ENCODE measurements at places on chromosomes 3 and 15.

GRCh38 chr15:66955871-66956585, 109.4 kb upstream of the SMAD3 start:
- peak; percentile 90 for DNase-seq

DNA sequence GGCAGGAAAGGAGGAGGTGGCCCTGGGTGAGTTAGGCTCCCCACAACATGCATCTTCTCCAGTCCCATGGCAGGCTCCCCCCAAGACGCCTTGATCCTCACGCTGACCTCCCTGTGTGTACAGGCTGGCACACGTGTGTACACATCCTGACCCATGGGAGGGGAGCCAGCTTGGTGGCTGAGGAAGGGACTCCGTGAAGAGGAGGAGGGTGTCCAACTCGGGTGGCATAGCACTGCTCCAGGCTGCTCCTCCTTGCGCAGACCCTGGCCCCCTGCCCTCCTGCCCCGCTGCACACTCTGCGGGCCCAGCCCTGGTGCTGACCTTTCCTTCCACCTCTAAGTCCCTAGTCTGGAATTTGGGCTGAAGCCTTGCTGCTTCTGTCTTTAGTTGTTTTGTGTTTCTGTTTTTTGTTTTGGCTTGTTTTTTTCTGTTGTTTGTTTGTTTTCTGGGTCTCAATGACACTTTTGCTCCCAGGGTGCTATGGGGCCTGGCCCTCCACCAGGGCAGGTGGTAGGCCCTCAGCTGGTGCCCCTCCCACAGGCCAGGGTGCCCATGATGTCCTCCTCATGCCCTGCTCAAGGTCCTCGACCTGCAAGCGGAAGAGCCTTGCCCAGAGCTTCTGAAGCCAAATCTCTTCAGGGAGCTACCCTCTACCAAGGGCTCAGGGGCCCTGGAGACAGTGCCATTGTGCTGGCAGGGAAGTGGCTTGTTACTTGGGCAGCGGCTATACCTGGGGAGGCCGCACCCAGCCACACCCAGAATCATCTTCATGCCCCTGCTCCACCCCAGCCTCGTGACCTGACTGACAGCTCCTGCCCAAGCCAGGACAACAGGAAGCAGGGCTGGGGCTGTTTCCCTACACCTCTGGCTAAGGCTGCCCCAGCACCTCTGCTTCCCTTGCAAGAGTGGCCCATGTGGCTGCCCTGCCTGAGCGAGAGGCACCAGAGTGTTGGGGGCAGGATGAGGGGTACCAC, 5.1 kb downstream of the EPHB3 start:
- peak; percentile 67 for DNase-seq

DNA sequence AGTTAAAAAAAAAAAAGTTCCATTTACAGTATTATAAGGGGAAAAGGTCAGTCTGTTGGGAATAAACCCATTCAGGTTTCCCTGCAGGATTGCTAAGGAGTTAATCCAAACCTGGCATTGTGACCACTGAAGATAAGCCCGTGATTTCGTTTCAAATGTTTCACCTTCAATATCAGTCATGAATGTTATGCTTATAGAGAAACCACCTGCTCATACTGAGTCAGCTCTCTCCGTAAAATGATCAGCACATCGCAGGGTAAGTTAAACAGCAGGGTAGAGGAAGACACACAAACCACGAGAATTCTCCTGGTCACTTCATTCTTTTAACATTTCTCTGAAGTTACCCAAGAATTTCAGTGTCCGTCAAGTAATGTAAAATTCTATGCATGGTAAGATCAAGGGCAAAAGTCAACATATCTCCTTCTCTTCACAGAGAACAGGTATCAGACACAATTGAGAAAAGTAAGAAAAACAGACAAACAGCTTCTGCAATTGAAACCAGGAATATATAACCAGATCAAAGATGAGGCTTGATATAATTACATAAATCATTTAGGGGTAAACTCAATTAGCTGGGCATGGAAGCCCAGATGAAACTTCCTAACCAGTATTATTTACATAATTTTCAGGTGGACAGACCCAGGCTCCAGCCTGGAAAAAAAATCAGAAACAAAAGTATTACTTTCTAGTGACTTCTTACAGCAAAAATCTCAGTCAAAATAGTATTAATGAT, 67.6 kb upstream of the ARHGEF3 start:
- peak; percentile 70 for DNase-seq

- DNase-seq, result no peak
Measured at GRCh38 chr3:126438186-126438585, 37.5 kb downstream of the ZXDC start.

- peak; percentile 64 for DNase-seq
Measured at GRCh38 chr3:171824824-171825221, 14.5 kb upstream of the PLD1 start.

DNA sequence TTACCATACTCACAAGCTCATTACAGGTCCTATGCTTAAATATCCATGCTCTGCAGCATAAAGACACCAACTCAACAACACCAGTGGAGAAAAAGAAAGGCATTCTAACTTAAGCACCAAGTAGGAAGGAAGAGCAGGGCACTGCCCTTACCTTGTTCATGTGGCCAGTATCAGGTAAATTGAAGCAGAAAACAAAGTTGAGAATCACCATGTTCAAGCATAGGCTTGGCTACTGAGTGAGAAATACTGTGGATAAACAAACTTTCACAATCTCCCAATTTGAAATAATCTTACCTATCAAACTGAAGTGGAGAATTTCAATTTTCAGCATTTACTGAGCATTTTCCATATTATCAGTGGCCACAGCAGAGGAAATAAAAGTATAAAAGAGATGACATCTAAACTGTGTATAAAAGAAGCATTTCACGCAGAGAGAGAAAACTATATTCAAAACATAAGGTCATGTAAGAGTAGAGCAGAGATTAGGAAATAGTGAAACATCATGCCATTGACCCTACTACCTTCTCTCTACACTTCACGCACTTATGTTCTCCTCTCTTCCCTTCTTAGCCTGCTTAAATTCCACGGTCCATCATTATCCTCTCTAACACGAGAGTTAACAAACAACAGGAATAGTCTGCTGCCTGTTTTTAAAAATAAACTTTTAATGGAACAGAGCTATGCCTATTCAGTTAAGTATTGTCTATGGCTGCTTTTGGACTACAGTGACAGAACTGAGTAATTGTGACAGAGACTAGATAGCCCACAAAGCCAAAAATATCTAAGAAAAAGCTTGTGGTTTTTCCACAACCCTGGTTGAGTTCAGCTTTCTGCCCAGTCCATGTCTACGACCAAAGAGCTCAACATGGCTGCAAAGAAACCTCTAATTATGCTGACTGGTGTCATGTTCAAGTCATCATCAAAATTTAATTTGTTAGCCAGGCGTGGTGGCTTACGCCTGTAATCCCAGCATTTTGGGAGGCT, 142.5 kb downstream of the NR1I2 start:
- no peak for DNase-seq

DNA sequence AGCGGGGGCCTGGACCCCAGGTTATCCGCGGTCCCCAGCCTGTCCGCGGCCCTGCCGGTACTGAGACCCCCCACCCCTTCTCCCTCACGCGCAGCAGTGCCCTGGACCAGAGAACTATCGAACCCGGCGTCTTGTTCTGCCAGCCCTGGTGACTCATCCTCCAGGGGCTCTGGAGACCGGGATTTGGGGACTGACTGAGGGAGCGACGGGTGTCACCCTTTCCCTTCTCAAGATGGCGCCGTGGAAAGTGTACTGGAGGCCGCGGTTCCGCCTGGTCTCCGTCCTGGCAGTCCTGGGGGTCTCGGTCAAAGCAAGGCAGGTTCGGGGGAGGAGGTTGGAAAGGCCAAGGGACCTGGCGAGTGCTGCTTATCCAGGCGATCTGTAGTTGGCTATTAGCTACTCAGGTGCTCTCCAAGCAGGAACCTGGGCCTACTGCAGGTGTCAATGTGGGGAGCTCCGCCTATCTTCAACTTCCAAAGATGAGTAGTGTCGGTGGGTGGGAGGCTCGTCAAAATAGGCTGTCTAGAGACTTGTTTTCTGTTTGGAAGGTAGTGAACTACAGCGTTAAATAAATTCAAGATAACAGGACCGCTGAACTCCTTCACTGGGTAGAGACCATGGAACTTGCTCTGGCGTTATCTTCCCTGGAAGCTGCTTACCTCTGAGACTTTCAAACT, 790 bp downstream of the RAB5A start:
- DNase-seq, result peak; percentile 53

GRCh38 chr15:31296646-31297574, 29.7 kb upstream of the KLF13 start:
- DNase-seq, result peak; percentile 90

- no peak for DNase-seq
Measured at GRCh38 chr3:99810403-99810802, 7.3 kb upstream of the CMSS1 start.

DNA sequence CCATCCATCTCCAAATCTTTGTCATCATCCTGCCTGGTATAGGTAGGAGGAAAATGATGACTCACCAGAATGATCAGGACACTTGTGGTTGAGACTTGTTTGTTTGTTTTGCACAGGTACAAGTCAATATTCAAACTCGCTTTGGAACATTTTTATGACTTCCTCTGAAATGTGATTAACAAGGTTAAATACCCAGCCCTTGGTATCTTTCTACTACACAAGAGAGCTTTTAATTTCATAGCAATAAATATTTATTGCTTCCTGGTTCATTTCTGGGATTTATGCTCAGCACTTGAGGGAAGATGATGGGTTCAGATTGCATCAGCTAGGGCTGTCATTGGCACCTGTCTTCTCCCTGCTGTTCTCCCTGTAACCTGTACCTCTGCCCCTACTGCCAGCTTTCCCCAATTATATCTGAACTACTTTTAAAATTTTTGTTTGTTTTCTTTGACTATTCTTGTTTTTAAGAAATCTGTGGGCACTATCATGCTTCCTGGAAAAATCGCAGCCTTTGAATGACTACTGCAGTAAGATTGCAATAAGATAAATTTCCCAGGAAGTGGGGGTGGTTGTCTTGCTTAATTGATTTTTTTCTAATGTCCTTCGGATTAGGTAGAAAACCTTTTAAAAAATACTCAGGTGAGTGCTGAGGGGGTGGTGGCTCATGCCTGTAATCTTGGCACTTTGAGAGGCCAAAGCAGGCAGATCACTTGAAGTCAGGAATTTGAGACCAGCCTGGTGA, 24.3 kb upstream of the GCNT3 start:
- DNase-seq, result peak; percentile 84

DNA sequence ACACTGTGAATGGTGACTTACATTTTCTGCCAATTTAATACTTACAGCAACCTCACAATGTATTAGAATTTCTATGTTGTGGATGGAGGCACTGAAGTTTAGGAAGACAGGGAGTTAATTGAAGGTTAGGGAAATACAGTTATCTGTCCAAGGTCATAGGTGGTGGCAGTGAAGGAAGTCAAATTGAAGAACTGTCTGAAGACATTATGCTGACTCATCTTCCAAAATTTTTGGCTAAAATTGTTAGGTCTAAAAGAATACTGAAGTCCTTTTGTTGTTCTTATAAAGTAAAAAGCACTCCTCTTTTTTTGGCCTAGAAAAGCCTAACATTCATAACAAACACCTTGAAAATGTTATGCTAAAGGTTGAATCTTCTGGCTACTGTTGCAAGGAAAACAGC, 27.7 kb downstream of the EMC4 start:
- no peak for DNase-seq

DNA sequence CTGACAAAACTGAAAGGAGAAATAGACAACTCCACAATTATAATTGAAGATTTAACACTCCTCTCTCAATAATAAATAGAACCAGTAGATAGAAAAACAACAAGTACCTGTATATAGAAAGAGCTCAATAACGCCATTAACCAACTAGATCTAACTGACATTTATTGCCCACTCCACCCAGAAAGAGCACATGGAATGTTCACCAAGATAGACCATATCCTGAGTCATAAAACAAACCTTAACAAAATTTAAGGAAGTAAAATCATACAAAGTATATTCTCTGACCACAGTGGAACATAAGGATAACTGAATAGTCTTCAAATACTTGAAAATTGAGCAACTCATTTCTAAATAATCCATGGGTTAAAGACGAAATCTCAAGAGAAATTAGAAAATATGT, 25.1 kb downstream of the KBTBD12 start:
- peak; percentile 58 for DNase-seq

GRCh38 chr15:33445984-33446383, 135.2 kb downstream of the RYR3 start:
- DNase-seq, result no peak

GRCh38 chr15:25739687-25740121, 123.4 kb downstream of the ATP10A start:
- DNase-seq, result peak; percentile 38

DNA sequence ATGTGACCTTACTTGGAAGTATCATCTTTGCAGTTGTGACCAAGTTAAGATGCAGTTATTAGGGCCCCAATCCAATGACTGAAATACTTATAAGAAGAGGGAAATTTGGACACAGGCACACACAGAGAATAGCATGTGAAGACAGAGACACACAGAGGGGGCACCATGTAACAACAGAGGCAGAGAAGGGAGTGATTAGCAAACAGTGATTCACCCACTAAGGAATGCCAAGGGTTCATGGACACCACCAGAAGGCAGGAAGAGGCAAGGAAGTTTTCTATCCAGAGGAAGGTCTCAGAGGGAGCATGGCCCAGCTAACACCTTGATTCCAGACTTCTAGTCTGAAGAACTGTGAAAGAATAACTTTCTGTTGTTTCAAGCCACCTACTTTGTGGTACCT, 25.0 kb downstream of the SIDT1 start:
- DNase-seq, result peak; percentile 95

DNA sequence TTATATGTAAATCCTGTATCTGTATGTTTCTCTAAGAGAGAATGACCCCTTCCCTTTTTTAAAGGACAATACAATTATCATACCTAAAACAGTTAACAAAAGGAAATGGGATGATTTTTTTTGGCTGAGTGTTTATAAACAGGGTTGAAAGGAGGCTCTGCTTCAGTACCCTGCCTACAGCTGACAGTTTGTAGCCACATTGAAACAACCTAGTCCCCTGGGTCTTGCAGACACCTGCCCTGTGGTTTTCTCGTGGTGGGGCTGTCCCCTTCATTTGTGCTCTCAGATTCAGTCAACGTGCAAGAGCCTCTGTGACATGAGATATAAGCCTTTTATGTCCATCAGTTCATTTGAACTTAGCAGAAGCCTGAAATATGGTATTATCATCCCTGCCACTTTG, 2.3 kb upstream of the HMCES start:
- DNase-seq, result no peak

DNA sequence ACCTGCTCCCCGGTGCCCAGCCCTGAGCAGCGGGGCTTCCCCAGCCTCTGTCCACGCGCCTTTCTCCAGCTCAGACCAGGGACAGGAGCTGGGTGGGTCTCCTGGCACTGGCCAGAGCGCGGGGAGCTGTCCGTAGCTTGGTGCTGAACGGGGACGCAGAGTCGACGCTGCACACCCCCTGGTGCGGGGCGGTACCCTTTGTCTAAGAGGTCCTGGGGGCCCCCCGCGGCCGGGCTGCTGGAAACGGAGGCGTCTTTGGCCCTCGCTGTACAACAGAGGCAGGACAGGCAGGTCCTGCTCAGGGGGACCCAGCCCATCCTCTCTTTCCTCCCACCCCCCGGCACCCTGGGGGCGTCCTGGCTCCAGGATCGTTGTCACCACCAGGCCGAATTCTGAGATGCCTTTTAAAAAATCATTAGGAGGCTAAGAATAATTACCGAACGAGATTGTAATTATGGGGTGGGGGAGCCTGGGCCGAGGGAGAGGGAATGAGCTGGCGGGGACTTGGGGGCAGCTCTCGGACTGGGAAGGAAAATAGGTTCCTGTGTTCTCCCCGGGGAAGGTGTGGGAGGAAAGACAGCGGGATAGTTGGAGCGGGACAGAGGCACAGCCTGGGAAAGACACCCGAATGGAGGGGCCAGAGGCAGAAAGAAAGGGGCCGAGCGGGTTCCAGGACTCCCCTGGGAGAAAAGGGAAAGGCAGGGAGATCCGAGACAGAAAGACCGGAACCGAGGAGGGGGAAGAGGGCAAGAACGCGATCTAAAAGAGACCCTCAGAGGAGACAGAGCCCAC, 4.1 kb upstream of the SKOR1 start:
- peak; percentile 22 for DNase-seq

GRCh38 chr3:195522254-195523023, 20.7 kb downstream of the PPP1R2 start:
- peak; percentile 57 for DNase-seq

Data from PC-3 (cell line).